NCI-H1048 (cell line): ENCODE measurements at places on chromosomes 2 and 18.
A peak's percentile ranks its signal among the peaks of the same experiment; 100 is the strongest.

DNA sequence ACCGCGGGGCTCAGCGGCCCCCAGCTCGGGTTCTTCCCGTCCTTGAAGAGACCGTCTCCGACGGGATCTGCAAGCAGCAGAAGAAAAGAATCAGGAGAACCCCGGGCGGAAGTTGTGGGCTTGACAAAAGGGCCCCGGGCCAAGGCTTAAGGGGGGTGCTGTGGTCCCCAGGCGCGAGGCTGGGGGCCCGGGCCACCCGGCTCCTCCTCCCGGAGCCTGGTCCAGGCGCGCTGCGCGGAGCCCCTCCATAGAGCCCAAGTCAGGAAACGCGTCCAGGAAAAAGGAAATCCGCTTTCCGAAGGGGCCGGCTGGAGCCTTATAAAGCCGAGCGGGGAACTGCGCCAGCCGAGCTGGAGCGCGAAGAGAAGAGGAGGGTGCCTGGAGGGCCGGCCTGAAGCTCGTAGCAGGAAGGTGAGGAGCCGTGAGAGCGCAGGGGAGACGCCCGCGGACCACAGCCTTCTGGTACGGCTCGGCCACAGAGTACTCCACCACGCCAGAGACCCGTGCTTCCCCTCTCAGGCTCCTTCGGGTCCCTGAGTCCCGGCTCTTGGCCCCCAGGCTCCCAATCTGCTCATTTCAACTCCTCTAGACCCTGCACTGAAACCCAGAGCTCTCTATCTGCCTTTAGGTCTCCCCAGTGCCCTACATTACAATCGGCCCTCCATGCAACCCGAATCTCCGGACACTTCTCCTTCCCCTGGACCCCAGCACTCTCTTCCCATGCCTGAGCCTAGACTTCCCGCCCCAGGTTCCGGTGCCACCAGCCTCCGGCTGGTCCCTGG lies 554 bp downstream of the FEV start:
- no peak for DNase-seq

GRCh38 chr2:76812156-76812555 lies 710.0 kb downstream of the LRRTM4 start:
- no peak for DNase-seq

DNA sequence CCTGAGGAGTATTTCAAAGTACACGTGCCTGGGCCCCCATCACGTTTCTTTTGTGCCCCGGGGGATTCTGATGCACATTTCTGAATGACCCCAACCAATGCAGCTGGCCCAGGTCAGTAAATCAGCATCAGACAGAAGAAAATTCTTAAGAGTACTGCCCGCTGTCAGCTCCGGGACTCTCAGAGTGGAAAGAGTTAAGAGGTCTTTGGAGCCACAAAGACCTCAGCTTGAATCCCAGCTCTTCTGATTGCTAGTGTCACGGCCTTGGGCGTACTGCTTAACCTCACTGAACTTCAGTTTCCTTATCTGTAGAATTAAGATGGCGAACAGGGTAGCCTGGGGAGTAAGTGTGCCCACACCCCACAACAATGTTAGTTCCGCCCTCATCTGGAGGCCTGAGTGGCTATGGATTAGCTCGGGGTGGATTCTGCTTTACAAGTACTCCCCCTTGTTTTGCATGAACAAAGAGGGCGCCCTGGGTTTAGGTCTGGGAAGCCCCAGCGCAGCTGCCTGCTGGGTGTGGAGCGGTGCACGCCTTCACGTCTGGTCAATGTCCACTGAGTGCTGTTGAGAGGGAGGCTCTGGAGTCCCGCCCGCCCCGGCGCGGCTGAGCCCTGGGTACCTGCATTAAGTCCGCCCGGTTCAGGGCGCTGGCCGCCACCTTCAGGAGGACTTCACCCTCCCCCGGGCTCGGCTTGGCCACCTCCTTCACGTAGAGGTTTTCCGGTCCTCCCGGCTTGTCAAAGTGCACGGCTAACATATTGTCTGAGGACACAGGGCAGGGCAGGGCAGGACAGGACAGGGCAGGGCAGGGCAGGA lies 858 bp downstream of the TP53I3 start:
- DNase-seq, result peak; percentile 61

GRCh38 chr18:74508366-74508765 lies 12.2 kb downstream of the CNDP2 start:
- DNase-seq, result no peak

DNA sequence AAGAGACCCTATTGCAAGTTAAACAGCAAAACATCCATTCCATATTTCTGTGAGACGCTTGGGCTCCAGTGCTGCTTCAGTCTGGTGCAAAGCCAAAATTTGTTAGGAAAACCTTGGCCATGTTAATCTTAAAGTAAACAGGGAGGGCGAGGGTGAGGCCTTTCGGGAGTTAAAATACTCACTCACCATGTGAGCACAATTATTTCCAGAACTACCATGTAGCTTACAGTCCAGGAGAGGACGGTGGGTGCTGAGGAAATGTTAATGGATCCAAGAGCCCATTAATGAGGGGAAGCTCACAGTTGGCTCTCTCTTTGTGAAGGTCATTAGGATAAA lies 286.4 kb downstream of the SLC8A1 start:
- DNase-seq, result no peak

- DNase-seq, result no peak
Observed at GRCh38 chr2:174858745-174859144, 94.5 kb upstream of the CHRNA1 start.

- DNase-seq, result no peak
Observed at GRCh38 chr2:192885569-192886160, 690.9 kb upstream of the TMEFF2 start.

DNA sequence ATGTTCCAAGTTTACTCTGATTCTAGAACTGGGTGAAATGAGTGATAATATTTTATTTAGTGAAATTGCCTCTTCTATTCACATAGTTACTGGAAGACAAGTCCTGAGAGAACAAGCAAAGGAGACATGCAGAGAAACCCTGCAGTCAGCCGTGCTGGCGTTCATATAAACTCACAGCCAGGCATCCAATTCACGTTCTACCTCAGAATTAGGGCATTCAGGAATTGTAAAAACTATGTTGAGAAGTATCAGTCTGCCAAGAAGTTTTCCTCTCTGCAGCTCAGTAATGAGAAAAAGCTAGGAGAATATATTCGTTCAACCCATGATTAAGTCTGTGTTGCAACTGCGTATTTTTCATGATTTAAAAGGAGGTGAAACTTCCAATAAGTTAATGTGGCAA lies 156.2 kb upstream of the DSEL start:
- DNase-seq, result no peak

DNA sequence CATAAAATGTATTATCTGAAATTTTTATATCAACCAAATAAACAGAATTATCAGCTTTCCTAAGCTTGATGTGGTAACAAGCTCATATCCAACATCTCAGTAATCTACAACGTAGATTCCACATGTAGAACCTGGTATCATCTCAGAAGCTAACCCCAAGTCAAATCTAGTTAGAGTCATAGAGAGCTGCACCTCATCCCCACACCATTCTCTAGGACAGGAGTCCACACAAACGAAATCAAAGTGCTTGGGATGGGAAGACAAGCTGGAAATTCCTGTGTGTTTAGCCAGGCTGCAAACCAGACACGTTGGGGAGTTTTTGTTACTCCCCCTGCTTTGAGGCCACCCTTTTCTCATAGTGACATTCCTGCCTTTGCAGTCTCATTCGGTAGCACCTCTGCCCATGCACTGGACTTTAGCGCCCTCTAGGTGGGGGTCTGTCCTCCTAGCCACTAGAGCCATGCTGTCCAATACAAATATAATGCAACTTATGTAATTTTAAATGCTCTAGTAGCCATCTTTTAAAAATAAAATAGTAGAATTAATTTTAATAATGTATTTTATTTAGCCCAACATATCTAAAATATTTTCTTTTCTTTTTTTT lies 28.1 kb upstream of the SATB2 start:
- DNase-seq, result peak; percentile 16

- DNase-seq, result no peak
Observed at GRCh38 chr18:8657873-8658470, 47.4 kb upstream of the MTCL1 start.

GRCh38 chr2:168543935-168544334 lies 87.9 kb downstream of the CERS6 start:
- no peak for DNase-seq

DNA sequence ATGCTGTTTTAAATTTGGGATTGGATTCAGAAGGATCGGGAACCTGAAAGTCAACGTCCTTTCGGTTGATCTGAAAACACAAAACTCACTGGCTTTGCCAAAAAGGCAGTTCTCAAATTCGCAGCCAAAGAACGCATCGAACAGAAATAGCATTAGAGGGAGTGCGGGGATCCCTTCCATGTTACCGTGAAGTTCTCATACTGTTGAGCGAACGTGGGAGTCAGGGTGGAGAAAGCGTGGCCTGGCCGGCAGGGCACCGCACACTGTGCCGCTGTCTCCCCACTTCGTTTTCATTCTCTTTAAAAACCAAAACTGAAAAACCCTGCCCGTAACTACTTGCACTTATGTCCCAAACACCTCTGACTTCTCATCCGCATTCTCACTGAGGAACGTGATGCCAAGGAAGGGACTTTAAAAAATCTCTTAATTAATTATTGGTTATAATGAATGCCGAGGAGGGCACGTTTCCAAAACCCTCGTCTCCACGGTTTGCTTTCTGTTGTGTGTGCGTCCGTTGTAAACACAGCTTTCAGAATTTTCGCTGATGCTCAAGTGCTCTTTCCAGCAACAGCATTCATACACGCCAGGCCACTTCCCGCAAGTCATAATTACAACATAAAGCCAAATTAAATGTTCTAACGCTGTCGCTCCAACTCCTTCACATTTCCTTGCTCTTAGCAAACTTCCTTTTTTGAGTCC lies 60.9 kb upstream of the TWIST2 start:
- DNase-seq, result no peak

DNA sequence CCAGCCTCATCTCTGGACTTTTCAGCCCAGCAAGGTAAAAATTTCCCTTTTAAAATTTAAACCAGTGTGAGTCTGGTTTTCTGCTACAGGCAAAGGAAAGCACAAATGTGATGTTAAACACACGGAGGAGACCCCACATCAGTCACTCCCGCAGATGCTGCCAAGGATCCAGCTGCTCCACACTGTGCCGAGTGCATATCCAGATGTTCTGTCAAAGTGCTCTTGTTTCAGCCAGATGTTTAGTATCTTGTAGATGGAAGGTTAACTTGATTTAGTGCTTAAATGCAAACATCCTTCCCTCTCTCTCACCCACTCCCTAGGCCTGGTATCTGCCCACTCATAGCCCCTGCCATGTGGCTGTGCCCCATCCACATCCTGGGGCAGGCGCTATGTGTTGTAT lies 15.8 kb upstream of the ATOH8 start:
- DNase-seq, result no peak

DNA sequence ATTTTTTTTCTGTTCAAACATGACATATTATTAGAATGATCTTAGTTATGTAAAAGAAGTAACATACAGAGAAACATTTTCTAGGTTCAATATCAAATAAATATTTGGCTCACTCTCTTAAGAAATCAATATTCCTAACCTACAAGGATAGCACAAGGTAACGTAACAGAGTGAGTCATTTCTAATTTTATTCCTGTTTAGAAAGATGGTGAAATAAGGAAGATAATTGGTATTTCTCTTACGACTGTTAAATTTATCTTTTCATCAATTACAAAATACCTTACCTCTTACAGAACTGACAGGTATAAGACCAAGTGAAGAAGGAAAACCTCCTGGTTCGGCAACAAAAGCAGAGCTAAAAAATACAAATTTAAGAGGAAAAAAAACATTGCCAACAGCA lies 45.1 kb downstream of the PRELID3A start:
- no peak for DNase-seq

GRCh38 chr2:39511605-39512433 lies 74.7 kb upstream of the MAP4K3 start:
- no peak for DNase-seq

DNA sequence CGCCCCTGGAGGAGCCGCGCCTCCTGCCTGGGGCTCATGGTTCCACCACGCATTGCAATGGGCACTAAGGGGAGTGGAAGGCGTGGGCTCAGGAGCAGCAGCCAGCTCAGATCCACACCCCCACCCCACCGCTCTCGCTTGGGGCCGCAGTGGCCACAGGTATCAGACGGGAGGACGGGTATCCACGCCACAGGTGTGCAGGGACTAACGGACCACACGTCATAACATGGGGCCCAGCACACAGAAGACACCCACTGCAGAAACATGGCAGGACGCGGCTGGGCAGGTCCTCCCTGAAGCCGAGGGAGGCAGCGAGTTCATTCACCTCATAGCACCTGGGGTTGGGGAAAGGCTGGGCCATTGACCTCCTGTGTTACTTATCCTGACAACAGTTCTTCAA lies 13.0 kb downstream of the HDAC4 start:
- DNase-seq, result no peak

DNA sequence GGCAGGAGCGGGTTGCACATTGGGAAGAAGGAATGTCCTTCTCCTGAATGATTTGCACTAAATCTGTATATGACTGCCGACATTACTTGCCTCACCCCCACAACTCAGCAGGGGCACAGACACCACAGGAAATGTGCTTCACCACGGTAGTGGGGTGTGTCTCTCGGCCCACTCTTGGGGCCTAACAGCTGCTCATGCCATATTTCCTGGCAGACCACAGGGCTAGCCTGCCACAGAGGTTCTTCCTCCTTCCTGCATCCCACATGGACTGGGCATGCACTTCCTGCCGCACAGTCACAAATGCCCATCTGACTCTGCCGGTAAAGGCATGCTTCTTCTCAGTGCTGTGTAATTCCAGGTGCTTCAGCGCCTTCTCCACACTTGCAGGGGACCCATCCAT lies 10.3 kb upstream of the PAPOLG start:
- DNase-seq, result no peak

- DNase-seq, result no peak
Observed at GRCh38 chr2:13686262-13686661, 946.3 kb upstream of the LRATD1 start.

GRCh38 chr2:149625671-149626070 lies 38.1 kb upstream of the MMADHC start:
- no peak for DNase-seq

DNA sequence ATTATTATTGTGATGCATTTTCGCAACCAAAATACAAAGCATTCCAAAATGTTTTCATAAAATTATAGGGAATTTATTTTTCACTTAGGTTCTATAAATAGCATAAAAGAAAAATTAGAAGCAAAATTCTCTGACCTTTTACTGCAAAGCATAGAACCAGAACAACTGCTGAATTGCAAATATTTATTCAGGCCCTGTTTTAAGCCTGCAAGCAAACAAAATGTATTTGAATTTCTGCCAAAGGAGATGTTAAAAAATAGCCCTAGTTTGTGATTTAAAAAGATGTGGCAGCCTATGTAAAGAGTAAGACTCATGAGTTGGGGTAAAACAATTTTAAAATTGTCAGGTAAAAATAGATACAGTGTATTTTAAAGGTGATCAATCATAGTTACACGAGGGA lies 138.1 kb downstream of the KCNJ3 start:
- DNase-seq, result no peak

- no peak for DNase-seq
Observed at GRCh38 chr2:153786016-153786415, 85.7 kb upstream of the GALNT13 start.

- DNase-seq, result no peak
Observed at GRCh38 chr2:102106133-102106556, 36.4 kb upstream of the IL1R1 start.

- DNase-seq, result no peak
Observed at GRCh38 chr2:58107803-58108710, 61.5 kb downstream of the VRK2 start.
